ENCODE measurements at places on chromosomes 2 and 18.

GRCh38 chr18:45350404-45351156 is 264.7 kb upstream of the SLC14A2 start:
- no peak for DNase-seq

DNA sequence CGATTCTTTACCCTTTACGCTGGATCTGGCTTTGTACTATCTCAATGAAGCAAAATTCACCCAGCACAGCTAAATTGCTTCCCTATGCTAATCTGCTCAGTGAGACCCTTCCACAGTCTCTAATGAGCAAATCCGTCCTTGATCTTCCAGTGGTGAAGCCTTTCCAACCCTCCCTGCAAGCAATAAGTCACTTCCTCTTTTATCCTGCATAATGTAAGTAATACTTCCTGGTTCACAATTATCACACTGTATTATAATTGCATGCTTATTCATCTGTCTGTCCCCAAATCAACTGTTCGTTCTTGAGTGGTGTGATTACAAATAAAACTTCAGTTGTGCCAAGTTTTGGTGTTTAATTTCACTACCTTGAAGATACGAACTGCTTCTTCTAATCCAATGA is 404.0 kb downstream of the ADCYAP1 start:
- no peak for DNase-seq

DNA sequence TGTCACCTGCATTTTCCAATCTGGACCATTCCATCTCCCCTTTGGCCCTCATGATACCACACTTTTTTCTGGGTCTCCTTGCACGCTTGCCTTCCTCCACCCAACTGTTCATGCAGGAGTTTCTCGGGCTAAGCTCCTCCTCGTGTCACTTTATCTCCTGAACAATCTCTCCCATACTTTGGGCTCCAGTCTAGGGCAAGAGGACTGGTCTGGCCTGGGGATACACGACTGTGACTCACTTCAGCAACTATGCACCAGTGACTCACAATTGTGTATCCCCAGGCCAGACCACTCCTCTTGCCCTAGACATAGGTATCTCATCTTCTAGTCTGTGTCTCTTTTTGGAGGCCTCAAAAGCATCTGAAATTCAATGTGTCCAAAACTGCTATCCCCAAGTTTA is 149.4 kb upstream of the PTPRM start:
- DNase-seq: no peak

GRCh38 chr2:214699236-214699635 is 110.2 kb downstream of the BARD1 start:
- DNase-seq: no peak

GRCh38 chr2:153388246-153388645 is 90.3 kb downstream of the RPRM start:
- no peak for DNase-seq

- DNase-seq: no peak
These were observed 102.5 kb downstream of the CHN1 start for GRCh38 chr2:174902506-174903263.

GRCh38 chr2:177383935-177384334 is 8.6 kb upstream of the AGPS start:
- no peak for DNase-seq

DNA sequence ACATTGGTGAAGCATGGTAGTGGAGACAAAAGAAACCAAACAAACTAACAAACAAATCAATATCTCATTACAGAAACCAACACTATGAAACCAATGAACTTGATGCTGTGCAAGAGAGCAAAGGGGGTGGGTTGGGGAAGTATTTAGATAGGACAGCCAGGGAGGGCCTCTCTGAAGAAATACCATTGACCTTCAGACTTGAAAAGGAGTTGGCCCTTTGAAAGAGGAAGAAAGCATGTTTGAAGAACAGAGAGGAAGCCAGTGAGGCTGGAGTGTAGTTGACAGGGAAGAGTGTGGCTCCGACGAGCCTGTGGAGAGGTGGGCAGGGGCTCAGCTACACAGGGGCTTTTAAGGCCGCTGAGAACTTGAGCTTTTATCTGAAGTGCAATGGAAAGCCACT is 151.0 kb upstream of the GATA6 start:
- no peak for DNase-seq

DNA sequence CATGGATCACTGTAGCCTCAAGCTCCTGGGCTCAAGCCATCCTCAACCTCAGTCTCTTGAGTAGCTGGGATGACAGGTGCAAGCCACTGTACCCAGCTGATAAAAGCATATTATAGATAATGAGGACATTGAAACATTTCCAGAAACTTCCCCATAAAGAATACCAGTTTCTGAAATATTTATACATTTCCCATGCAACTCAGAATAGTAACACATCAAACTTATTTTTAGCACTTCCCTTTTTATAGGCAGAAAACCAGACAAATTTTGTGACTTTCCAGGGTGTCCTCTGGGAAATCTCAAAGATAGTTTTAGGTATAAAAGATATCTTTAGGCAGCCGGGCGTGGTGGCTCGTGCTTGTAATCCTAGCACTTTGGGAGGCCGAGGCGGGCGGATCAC is 25.1 kb upstream of the DPYSL5 start:
- no peak for DNase-seq

GRCh38 chr2:107801498-107801897 is 25.2 kb upstream of the RGPD4 start:
- DNase-seq: no peak

DNA sequence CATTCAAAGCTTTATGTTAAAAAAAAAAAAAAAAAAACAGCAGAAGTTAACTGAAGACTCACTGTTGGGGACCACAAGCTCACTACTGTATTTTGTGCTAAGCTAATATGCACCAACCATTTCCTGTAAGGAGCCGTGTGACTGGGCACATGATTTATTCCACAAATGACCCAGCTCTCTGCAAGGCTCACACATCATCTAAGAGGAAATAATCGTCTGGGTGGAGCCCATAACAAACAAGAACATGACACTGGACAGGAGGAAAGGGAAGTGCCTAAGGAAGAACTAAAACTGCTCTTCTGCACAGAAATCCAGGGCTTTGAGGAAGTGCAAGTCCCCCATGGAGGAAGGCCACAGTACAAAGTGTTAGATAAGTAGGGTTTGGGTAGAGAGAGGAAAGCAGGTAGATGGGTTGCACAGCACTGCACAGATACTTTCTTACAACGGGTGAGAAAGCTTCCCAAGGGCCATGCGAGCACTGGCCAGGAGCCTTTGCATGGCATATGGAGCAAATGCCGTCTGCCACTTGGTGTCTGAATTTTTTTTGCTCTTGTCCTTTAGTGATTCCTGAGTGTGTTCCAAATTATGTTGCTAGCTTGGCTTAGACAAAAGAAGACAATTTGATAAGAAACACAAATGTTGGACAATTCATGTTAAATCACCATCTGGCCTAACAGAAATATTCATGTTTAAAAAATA is 24.4 kb downstream of the NFE2L2 start:
- DNase-seq: no peak

GRCh38 chr2:172241222-172241621 is 138.5 kb upstream of the DLX2 start:
- DNase-seq: no peak

DNA sequence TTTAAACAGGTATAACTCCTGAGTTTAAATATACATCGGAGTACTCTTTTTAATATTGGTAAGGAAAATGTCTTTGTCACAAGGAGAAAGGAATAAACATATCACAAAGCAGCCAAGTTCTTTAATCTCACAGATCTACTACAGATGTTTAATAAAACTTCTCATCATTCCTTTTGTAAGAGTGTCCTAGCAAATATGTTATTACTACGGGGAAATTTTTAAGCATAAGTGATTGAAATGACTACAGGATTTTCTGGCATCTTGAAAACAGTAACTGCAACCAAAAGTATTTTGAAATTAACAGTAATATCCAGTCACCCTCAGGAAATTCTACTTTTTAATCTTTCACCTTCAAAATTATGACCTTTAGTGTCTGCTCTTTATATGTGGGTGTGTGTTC is 403.1 kb downstream of the IRS1 start:
- DNase-seq: no peak

DNA sequence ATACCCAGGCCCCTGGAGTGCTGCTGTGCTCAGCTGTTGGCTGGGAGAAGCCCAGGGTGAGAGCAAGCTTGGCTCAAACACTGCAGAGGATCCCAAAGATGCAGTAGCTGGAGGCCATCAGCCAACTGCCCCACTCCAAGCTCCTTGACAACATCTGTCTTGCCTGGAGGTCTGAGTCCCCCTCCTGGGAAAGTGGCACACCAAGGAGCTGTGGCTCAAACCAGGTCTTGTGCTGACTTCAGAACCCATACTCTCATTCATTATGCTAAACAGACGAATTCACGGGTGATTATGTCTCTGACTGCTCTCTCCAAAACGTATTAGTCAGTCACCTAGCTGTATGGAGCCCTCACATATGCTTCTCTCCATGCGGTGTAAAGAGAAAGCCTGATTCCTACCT is 206.1 kb downstream of the TTC32 start:
- DNase-seq: no peak

DNA sequence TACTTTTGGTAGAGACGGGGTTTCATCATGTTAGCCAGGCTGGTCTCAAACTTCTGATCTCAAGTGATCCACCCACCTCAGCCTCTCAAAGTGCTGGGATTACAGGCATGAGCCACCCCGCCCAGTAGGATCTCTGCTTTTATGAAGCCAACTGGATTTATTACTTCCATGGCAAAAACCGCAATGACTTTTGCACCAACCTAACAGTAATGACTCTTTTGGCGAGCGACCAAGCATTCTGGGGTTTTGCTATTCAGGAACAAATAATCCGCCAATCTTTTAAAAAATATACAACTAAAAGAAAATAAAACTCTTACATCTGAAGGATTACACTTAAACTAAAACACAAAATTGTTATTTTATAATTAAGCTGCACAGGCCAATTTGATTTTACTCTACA is 260.6 kb downstream of the ZEB2 start:
- DNase-seq: no peak

- no peak for DNase-seq
These were observed 9.3 kb downstream of the ALPG start for GRCh38 chr2:232415736-232416520.

DNA sequence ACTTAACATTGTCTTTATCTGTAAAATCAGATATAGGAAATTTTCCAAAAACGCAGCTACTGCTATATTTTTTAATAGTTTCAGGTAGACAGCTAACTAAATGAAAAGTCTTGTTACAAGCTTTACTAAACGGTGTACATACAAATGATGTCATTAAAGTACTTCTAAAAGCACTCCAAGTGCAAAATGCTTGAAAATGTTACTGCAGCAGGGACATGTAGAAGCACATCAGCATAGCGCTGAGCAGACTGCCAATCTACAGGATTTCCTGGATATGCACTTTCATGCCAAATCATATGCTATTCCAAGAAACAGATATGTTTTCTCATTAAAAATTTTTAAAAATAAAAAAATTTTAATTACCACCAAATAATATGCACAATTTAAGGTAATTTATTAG is 61.7 kb downstream of the SMAD2 start:
- no peak for DNase-seq

DNA sequence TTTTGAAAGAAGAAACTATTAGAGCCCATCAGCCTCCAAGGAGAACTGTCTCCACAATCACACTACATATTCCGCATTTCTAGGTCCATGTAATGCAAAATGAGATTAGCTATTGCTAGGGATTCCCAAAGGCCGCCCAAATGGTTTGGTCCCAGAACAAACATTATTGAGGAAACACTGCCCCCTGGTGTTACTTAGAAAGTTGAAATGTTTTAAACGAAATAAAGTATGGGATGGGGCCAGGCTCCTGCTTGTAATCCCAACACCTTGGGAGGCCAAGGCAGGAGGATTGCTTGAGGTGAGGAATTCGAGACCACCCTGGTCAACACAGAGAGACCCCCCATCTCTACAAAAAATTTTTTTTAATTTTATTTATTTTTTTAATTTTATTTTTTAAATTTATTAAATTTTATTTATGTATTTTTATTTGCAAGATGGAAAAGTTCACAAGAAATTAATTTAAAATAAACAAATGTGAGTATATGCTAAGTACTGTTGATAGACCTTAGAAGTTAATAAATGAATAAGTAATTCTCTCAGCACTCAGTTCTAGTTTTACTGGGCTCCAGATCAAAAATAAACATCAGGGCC is 5.5 kb downstream of the NHEJ1 start:
- DNase-seq: peak; percentile 40

DNA sequence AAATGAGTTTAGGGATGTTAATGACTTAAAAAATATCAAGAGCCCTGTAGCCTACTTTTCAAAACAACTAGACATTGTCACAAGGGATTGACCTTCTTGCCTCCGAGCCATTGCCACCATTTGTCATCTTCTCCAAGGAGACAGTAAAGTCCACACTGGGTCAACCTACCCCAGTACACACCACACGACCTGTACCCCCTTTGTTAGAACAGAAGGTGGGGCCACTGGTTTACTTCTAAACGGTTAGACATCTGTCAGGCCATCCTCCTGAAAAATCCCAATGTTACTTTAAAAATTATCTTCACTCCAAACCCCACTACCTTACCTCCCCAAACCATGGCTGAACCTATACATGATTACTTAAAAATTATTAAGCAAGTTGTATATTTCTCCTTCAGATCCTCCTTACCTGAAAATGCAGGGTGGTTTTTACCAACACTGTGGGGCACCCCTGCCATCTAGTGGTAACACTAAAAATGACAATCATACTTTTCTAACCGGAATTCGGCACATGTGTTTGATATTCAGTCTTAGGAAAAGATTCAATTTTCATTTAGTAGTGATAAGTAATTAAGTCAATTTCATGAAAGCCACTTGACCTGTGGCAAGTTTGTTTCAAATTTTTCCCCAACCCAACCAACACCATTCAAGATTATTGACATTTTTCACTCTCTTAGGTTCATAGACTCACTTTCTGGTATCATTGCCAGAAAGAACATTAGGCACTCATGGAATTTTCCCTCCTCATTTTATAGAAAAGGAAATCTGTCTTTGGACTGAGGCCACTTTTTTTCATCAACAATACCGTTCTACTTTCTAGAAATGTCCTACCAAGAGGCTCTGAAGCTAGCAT is 265.3 kb upstream of the PKDCC start:
- peak; percentile 41 for DNase-seq

DNA sequence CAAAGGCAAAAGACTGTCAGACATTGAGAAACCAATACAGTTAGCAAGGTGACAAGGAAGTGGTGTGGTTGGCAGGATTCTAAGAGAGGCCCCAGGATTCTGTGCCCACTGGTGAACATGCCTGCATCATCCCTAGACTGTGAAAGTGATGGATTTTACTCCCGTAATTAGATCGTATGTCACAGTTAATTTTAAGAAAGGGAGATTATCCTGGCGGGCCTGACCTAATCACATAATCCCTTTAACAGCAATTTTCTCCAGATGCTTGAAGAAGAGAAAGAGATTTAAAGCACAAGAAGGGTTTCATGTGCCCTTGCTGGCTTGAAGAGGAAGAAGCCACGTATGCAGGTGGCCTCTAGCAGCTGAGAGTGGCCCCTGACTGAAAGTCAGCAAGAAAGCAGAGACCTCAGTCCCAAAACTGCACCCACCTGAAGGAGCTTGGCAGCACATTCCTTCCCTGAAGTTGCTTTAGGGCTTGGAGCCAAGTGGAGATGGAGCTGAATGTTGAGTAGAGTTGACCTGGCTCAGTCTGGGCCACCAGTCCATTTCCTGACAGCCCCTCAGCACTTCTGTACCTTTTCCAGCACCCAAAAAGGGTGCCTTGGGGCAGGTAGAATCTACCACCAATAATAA is 49.1 kb downstream of the GTF3C3 start:
- no peak for DNase-seq

- no peak for DNase-seq
These were observed 117.6 kb downstream of the FAM124B start for GRCh38 chr2:224284134-224284946.
